ENCODE measurements at places on chromosomes 3 and 15. TPM values are rescaled to one million over a fixed set of nuclear protein-coding genes. Genes with fewer than 3 reads are reported as not detected.

Gene PTPN9
- total RNA-seq = 15.7 TPM

Gene CD80
- not detected for total RNA-seq

Gene RPL32
- 602 TPM for total RNA-seq

Gene FGF12
- total RNA-seq = 0.15 TPM

Gene EXD1
- total RNA-seq = not detected

Gene ITIH4
- 0.76 TPM for total RNA-seq

Gene UBA7
- 69.8 TPM for total RNA-seq

Gene PRC1
- total RNA-seq = 204 TPM

Gene CFAP100
- total RNA-seq = not detected

Gene DPPA2
- total RNA-seq = not detected

Gene SV2B
- not detected for total RNA-seq

Gene CLSTN2
- not detected for total RNA-seq

Gene CXCR6
- total RNA-seq = not detected

Gene FBXO40
- total RNA-seq = under 0.01 TPM

Gene FOXB1
- total RNA-seq = not detected

Gene CTXN2
- total RNA-seq = not detected

Gene IQCH
- total RNA-seq = 0.32 TPM

Gene CKMT1B
- total RNA-seq = not detected

Gene PPP2R3A
- total RNA-seq = 7.1 TPM

Gene UBA5
- 35.7 TPM for total RNA-seq

Gene ZNF80
- total RNA-seq = not detected

Gene VWA5B2
- not detected for total RNA-seq

Gene GP9
- total RNA-seq = 0.32 TPM
